ENCODE measurements at places on chromosomes 4 and X. TPM values are rescaled to one million over a fixed set of nuclear protein-coding genes. Genes with fewer than 3 reads are reported as not detected.

GRCh38 chr4:54632537-54632936, 25.2 kb upstream of the KIT start:
- no peaks in the 10 kb centered on the region for H3K27me3 ChIP-seq
- H3K36me3 ChIP-seq: no peaks in the 10 kb centered on the region
- H3K4me1 ChIP-seq: no peaks in the 10 kb centered on the region
- no peak overlapping the region for H3K27ac ChIP-seq

GRCh38 chrX:129511689-129512088, 11.6 kb downstream of the SMARCA1 start:
- no peaks in the 10 kb centered on the region for H3K4me1 ChIP-seq
- no peak for DNase-seq
- no peaks in the 10 kb centered on the region for H3K27me3 ChIP-seq
- H3K36me3 ChIP-seq: no peaks in the 10 kb centered on the region

- no peak overlapping the region for H3K27ac ChIP-seq
- H3K36me3 ChIP-seq: no peaks in the 10 kb centered on the region
- H3K27me3 ChIP-seq: no peaks in the 10 kb centered on the region
- no peak for DNase-seq
Measured at GRCh38 chrX:150857453-150857852, 41.0 kb downstream of the CD99L2 start.

DNA sequence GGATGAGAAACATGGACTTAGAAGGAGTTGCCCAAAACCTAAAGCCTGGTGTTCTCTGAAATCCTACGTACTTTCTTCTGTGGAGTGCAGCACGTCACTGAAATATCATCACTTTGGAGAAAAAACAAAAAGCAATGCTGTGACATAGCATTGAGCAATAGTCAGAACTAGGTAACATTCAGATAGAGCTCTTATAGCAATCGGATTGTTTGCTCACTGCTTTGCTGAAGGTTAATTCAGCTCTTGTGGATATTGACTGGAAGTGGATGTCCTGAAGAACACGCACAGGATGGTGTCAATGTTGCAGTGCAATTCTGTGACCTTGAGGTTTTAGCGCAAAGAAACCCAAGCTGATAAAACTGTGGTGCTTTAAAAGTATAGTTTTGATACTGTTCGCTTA, 114.2 kb upstream of the GRXCR1 start:
- DNase-seq: no peak
- no peak overlapping the region for H3K27ac ChIP-seq
- H3K4me3 ChIP-seq: no peak overlapping the region
- H3K4me1 ChIP-seq: no peaks in the 10 kb centered on the region
- H3K27me3 ChIP-seq: no peaks in the 10 kb centered on the region

GRCh38 chr4:4507403-4507802, 34.4 kb downstream of the STX18 start:
- H3K36me3 ChIP-seq: no peaks in the 10 kb centered on the region
- no peak overlapping the region for H3K27ac ChIP-seq
- no peak overlapping the region for H3K4me3 ChIP-seq
- no peaks in the 10 kb centered on the region for H3K27me3 ChIP-seq
- peaks cover 12% of the 10 kb centered on the region for H3K4me1 ChIP-seq

- H3K4me1 ChIP-seq: no peaks in the 10 kb centered on the region
- H3K4me3 ChIP-seq: no peak overlapping the region
- H3K36me3 ChIP-seq: no peaks in the 10 kb centered on the region
- no peak for DNase-seq
Measured at GRCh38 chr4:145709336-145709735, 29.4 kb downstream of the C4orf51 start.

GRCh38 chr4:156293657-156294297, 340.1 kb upstream of the CTSO start:
- H3K27ac ChIP-seq: no peak overlapping the region
- no peak for DNase-seq
- no peaks in the 10 kb centered on the region for H3K27me3 ChIP-seq
- H3K36me3 ChIP-seq: no peaks in the 10 kb centered on the region
- H3K4me1 ChIP-seq: no peaks in the 10 kb centered on the region

GRCh38 chr4:48565362-48566033, 75.4 kb downstream of the ZAR1 start:
- no peak overlapping the region for H3K4me3 ChIP-seq
- H3K4me1 ChIP-seq: peaks cover 20% of the 10 kb centered on the region
- peaks cover 41% of the 10 kb centered on the region for H3K36me3 ChIP-seq
- H3K27ac ChIP-seq: peak overlapping the region; percentile 26

DNA sequence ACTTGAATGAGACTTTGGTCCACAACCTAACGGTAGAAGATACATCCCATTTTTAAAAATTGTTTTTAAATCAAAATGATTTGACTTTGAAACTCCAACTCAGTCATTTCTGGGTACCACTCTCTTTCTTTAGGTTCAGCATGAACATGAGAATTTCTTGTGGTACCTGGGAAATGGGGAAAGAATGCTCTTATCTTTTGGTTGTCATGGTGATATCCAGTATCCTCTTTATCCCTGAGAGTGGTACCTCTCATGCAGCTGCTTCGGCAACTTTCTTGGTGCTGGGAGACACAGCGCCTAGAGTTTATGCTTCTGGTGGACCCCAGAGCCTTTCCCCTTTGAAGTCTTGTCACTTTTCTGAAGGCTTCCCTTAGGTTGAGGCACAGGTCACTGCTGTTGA, 465.1 kb upstream of the FAT1 start:
- DNase-seq: no peak
- H3K27me3 ChIP-seq: no peaks in the 10 kb centered on the region
- no peaks in the 10 kb centered on the region for H3K36me3 ChIP-seq
- H3K4me1 ChIP-seq: no peaks in the 10 kb centered on the region
- no peak overlapping the region for H3K4me3 ChIP-seq
- no peak overlapping the region for H3K27ac ChIP-seq

DNA sequence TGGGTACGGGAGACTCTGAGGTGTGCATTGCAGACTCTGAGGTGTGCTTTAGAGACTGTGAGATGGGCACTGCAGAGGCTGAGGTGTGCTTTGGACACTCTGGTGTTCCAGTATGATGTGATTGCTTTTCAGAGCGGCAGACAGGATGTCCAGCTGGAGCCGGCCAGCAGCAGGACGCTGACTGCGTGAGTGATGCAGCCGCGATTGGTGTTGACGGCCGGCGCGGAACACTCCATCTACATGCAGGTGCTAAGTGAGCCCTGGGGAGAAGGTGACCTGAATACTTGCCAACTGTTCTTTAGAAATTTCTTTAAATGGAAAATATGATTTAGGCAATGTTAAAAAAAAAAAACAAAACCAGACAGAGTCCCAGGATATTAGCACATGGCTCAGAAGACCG, 103.1 kb upstream of the PPP2R3B start:
- H3K4me3 ChIP-seq: no peak overlapping the region
- no peak overlapping the region for H3K27ac ChIP-seq
- DNase-seq: no peak
- H3K36me3 ChIP-seq: no peaks in the 10 kb centered on the region
- no peaks in the 10 kb centered on the region for H3K4me1 ChIP-seq

GRCh38 chr4:38150766-38151165, 190.6 kb downstream of the PTTG2 start:
- H3K36me3 ChIP-seq: no peaks in the 10 kb centered on the region
- peaks cover 9% of the 10 kb centered on the region for H3K4me1 ChIP-seq
- no peak for DNase-seq
- no peak overlapping the region for H3K27ac ChIP-seq
- H3K4me3 ChIP-seq: no peak overlapping the region

DNA sequence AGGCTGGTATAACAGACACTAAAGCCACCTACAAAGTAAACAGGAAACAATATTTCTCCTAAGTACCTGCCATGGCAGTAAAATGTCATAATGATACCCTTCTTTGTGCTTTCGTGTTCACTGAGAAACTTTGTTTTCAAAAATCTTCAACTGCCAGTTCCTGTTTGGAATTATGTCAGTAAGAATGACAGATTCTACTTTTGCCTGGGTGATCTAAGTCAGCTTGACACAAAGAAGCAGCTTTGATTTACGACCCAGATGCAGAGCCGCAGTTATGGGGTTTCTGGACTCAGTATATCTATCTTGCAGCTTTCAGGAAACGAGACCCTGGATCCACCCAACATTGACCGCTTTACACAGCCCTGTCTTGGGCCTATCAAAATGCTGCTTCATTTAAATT, 71.2 kb downstream of the SNX25 start:
- peaks cover under 1% of the 10 kb centered on the region for H3K4me1 ChIP-seq
- no peak overlapping the region for H3K4me3 ChIP-seq
- no peaks in the 10 kb centered on the region for H3K27me3 ChIP-seq
- no peak overlapping the region for H3K27ac ChIP-seq

DNA sequence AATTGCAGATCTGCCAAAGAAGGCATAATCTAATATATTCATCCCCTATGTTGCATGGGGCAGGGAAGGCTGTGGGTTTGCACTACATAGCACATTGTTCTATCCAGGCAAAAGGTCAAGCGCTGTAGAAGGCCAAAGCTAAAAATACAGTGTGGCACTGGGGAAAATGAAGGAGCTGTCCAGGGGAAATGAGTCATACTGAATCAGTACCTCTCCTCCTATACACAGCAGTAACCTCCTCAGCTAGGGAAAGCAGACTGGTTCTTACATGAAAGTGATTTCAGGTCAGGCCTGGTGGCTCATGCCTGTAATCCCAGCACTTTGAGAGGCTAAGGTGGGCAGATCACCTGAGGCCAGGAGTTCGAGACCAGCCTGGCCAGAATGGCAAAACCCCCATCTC, 31.0 kb upstream of the SLC25A4 start:
- no peak for DNase-seq
- no peak overlapping the region for H3K4me3 ChIP-seq
- H3K36me3 ChIP-seq: no peaks in the 10 kb centered on the region
- H3K27me3 ChIP-seq: no peaks in the 10 kb centered on the region
- H3K4me1 ChIP-seq: no peaks in the 10 kb centered on the region
- no peak overlapping the region for H3K27ac ChIP-seq

GRCh38 chr4:185774845-185775680, 36.9 kb downstream of the SORBS2 start:
- no peak overlapping the region for H3K4me3 ChIP-seq
- H3K27me3 ChIP-seq: no peaks in the 10 kb centered on the region
- H3K4me1 ChIP-seq: no peaks in the 10 kb centered on the region
- no peak overlapping the region for H3K27ac ChIP-seq

DNA sequence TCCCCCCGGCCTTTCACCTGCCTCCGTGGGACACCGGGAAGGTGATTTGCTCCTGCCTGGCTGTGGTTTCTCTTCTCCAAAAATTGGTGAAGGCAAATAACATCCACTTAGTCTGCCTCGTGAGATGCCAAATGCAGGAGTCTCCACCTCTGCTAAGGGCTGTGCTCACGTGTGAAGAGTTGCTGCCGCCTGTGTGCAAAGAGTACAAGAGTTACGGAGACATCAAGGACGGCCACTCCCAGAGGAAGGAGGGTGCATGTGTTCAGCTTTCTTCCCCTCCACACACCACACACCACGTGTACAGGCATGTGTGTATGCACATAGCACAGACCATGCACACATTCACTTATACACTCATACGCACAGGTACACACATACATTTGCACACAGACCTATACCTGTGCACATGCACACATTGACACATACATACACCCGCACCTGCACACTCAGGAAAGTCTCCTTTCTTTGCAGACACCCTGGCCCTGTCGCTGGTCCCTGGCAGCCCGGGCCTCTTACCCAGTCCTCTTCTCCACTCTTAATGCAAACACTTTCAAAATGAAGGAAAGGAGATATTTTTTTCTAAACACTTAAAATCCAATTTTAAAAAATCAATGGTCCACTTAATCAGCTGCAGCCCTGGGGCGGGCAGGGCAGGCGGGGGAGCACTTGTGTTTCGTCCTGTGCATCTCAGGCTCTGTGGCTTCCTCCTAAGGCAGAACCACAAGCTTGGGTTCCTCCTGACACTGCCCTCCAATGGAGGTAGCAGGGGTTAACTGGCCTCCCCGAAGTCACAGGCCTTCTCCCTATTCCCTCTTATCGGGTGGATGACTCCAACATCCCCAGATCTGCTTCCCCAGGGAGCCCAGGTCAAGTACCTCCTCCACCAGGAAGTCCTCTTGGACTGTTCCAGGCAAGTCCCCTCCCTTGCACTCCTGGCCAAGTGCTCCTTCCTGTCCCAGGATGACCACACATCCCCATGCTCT, 103.0 kb downstream of the CPZ start:
- no peaks in the 10 kb centered on the region for H3K27me3 ChIP-seq
- no peaks in the 10 kb centered on the region for H3K4me1 ChIP-seq
- no peak overlapping the region for H3K27ac ChIP-seq
- no peak overlapping the region for H3K4me3 ChIP-seq
- DNase-seq: no peak

MAGEA9B gene
- 0.11 TPM for total RNA-seq

GPRASP3 gene
- 0.32 TPM for total RNA-seq

STOX2 gene
- not detected for total RNA-seq

TRPC5OS gene
- 0.22 TPM for total RNA-seq

Measured in Karpas-422 (cell line).